ENCODE measurements at places on chromosomes 2 and 18.

DNA sequence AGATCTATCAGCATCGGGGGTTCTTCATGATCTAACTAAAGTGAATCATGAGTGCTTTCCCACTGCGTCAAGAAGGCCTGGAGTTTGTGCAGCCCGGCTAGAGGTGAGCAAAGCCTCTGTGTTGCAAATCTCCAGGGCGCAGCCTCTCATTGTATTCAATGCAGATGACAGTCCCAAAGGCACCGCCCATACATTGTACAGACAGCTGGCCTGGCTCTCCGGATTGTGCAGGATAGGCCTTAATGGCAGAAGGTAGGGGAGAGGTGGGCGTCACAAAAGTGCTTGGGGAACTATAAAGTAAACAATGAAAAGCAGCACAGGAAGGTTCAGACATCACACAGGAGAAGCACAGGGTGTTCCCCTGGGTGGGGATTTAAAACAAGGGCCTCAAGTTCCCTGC, 907 bp upstream of the GYPC start:
- no peak for DNase-seq

DNA sequence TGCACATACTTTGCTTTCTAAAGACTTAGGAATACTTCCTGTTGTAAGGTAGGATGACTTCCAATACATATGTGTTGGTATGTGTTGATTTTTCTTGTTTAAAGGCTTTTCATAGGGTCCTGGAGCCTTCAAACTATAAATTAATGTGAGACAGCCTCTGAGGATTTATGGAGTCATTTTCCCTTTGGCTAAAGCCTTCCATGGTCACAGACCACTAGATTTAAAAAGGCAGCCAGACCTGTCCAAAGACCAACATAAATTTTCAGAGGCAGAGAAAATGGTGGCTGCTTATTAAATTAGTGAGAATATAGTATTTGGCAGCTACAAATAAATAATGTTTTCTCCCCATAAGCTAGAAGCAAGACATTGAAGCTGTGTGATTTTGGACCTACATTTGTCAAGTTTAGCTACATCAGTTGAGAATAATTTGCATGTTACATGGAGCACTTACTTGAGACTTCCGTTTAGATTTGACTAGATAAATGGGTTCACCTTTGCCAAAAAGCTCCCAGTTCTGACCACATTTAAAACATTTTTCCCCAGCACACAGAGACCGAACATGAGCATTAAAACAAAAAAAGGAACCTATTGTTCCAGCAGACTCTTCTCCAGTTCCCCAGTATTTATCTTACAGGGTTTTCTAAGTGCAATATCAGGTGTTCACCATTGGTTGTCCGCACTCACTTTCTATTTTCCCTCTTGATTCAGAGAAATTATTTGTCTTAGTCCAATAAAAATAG, 402.9 kb downstream of the PARD3B start:
- no peak for DNase-seq

DNA sequence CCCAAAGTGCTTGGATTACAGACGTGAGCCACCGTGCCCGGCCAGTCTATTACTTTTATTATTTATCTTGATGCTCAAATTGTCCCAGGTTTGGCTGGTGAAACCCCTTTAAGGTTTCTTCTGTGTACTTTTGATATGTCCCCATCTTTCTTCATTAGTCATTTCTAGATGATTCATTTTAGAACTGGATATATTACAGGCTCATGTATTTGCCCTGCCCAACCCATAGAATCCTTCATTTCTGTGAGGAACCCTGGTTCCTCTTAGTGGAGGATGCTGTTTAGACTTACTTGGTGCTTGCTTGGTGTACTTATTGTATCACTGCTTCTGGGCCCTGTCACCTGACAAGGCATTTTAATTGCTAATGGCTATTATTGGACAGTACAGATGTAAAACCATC, 40.1 kb downstream of the KCMF1 start:
- DNase-seq, result no peak

DNA sequence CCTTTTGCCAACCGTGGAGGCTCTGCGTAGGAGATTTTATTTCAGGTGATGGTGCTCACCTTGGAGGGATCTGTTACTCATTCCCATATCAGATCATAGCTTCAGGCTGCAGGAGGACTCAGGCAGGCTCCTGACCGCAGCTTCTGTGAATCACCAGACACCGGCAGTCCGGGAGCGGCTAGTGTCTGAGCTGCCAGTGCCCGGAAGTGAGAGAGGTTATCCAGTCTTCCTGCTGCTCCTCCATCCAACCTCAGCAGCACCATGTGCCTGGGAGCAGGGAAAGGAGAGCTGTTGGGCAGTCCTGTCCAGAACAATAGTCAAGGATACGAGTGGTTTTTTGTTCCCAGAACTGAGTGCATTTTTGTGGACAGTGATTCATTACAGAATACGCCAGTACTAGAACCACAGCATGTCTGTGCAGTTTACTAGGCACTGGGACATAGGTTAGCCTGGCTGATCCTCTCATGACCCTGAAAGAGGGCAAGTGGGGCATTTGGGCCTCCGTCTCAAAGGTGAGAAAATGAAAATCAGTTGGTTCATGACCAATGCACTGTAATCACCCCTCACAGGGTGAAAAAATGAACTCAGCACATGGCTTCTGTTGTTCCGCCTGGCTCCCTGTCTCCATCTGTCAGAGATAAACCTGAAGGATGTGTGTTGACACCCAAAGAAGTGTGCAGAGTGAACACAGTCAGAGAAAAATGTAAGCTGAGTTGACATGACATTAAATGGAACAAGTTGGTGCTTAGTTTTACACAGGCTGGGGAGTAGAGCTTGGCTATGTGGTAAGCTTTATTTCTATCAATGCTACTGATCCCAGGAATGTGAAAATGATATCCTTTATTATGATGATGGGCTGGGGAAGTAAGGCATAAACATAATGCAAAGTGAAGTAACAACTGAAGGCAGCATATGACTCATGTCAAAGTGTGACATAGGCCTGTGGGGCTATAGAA, 12.2 kb downstream of the FHOD3 start:
- DNase-seq, result no peak

DNA sequence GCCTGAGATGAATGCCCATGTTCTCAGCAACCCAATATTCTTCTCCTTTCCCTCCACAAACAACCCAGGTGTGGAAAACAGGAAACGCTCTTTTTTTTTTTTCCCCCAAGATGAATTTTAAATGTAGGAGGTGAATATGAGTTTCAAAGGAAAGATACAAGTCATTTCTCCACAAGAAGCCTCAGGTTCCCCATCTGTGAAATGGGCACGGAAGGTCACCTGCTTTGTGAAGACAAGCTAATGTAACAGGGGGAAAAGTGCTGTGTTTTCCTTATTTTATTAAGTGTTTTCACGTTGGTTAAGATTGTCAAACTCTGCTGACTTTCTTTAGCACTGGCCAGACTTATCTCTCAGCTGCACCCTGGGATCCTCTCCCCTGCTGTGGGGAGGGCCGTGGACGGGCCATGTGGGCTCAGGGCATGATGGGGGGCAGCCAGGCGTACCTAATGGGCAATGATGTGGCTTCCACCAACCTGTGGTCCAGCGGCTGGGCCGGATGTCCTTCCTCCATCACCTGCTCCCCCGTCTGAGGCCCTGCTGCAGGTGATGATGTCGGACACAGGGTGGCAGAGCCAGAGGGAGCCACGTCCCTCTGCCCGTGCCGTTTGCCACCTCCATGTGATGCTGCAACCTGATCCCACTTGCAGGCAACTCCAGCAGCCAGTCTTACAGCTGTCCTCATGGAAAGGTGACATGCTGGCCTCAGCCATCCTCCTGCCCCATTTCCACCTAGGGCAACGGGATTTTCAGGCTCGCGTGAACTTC, 130.0 kb upstream of the PXDN start:
- DNase-seq, result no peak

DNA sequence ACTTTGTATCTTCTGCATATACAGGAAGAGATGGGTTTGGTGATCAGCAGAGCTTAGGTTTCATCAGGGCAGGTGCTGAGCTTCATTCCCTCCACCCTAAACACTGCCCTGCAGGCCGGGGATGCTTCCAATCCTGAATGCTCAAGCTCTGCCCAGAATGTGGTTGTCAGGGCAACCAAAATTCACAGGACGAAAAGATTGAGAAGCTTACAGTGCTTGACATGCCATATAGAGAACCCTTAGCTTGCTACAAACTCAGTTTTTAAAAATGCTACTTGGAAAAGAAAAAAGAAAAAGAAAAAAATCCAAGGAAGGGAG, 65.6 kb downstream of the SH3RF3 start:
- no peak for DNase-seq

DNA sequence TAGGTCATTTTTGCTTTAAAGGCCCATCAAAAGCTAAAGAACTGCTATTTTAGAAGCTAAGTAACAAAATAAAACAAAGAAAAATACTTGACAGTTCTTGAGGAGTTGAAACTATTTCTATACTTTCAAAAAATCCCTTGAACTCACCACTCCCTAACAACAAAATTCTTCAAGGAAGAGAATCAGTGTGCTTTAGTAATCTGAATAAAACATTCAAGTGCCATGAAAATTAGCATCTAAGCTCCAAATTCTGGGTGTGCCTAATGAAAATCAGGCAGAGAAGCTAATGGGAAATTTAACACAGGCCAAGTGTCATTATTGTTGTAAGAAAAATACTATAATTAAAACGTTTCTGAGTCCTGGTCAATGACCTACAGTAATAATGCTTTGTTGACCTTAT, 456.3 kb downstream of the ZEB2 start:
- no peak for DNase-seq

DNA sequence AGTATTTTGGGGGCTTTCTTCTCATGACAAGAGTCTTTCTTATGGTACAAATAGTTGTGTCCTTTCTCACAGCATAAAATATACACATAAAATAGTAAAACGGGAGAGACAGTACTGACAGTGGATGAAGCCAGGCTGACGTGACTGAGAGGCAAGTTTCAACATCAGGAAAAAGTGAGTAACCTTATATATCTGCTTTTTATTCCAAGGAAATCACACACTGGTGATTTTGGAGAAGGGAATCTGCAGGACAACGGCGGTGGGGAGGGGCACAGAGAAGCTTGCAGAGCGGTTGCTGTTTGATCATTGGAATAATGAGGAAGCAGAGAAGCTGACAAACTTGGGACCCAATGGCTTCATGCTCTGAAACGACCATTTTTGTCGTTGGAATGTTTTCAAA, 130.6 kb upstream of the ZNF236 start:
- DNase-seq, result no peak

DNA sequence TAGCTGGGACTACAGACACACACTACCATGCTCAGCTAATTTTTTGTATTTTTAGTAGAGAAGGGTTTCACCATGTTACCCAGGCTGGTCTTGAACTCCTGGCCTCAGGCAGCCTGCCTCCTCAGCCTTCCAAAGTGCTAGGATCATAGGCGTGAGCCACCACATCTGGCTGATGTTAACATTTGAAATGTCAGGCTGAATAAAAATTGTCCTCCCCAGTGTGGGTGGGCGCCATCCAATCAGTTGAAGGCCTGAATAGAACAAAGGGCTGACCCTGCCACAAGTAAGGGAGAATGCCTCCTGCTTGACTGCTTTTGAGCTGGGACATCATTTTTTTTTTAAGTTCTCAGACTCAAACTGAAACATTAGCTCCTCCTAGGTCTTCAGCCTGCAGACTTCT, 21.0 kb upstream of the RHOB start:
- DNase-seq, result no peak

Measured in naive B cell (primary cell).